Hepatic stellate cell (primary cell): ENCODE measurements at places on chromosomes 4 and X.

- no peak for DNase-seq
Observed at GRCh38 chr4:96912716-96913115, 1072.8 kb downstream of the PDHA2 start.

GRCh38 chr4:16413814-16414555, 187.7 kb upstream of the TAPT1 start:
- DNase-seq: no peak

GRCh38 chrX:154409222-154409871, at the start of gene DNASE1L1:
TSS of gene DNASE1L1 (minus strand) at chrX:154409254. CDS start at chrX:154405568, 3,686 bp downstream.
- DNase-seq: no peak

GRCh38 chr4:172707622-172708021, 461.0 kb upstream of the GALNT7 start:
- no peak for DNase-seq

DNA sequence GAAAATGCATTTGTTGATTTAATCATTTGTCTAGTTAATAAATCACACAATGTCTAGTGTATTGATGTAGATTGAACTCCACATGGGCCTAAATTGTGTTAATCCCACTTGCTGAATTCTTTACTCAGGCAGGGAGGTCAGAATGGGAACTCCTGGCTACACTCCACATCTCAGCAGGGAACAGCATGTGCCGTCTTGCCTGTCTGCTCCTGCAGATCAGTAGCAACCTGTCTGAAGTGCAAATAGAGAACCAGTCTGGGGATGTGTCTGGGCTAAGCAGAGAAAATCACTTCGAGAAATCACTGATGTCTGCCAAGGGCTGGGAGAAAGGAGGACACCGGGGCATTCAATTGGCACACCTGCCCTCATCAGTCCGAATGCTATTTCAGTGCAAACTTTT, 16.5 kb upstream of the MXRA5 start:
- DNase-seq: no peak

DNA sequence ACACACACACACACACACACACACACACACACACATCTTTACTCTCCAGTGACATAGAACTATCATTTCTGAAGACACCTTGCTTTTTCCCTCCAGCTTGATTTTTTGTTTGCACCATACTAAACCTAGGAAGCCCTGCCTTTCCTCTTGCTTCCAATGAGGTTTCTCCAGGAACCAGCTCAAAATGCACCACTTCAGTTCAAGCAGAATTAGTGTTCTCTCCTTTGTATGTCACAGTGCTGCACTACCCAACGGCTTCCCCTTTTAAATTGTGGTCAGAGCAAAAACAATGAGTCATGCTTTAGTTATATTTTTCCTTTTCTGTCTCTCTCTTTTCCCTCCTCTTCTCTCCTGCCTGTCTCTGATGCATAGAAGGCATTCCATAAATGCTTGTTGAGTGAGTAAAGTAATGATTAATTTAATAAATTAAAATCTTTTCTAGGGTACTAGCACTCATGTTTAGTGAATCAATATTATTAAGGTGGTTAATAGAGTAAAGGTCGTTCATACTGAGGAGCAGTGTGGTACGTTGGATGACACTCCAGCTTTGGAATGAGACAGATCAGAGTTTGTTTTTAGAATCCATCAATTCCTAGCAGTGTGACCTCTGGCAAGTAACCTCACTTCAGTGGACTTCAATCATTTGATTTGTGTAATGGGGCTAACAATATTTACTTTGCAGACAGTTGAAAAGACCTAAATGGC, 5.9 kb downstream of the RTL3 start:
- DNase-seq: peak; percentile 41

DNA sequence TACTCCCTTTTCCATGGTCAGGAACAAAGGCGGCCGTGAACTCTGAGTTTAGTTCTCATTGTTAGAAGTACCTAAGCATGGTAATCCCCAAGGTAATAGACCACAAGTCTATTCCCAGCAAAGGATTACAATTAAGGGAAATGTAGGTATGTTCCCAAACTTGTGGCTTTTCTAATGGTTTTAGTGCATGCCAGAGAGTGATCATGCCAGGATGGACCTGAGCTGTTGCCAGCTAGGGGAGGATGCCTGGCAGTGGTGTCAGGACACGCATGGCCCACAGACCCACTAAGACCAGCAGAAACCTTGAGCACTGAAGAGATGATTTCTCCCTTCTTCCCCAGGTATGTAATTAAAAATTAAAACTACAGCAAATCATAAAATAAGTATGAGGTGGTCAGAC, 60.8 kb downstream of the COQ2 start:
- DNase-seq: no peak

DNA sequence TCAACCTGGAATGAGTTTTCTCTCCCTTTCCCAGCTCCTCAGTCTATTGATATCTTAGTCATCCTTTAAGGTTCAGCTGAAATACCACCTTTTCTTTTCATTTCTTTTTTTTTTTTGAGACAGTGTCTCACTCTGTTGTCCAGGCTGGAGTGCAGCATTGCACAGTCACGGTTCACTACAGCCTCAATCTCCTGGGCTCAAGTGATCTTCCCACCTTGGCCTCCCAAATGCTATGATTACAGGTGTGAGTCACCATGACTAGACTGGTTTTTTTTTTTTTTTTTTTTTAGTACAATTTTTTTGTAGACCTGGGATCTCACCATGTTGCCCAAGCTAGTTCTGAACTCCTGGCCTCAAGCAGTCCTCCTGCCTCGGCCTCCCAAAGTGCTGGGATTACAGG, 28.9 kb downstream of the AFF1 start:
- no peak for DNase-seq

DNA sequence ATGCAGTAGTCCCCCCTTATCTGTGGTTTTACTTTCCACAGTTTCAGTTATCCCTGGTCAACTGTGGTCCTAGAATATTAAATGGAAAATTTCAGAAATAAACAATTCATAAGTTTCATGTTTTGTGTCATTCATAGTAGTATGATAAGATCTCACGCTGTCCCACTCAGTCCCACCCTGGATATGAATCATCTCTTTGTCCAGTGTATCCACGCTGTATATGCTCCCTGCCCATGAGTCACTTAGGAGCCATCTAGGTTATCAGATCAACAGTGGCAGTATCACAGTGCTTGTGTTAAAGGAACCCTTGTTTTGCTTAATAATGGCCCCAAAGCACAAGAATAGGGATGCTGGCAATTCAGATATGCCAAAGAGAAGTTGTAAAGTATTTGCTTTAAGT, 16.2 kb upstream of the SYTL4 start:
- no peak for DNase-seq

- DNase-seq: no peak
Observed at GRCh38 chr4:110540581-110540980, 64.6 kb downstream of the ENPEP start.

DNA sequence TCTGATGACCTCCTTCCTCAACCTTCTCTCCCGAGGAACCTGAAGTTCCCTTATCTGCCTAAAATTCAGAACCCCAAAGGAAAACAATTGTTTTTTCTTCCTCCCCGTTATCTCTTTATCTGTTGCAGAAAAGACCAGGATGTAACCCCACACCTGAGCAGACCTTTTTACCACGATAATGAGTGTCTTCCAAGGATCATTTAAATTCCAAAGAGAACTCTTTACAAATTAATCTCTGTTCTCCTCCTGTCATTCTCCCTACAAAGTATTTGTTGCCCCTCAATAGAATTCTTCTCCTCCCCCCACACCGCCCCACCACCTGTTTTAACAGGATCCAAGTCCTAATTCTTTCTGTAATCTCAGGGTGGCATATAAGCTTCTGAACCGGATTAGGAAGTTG, 78.5 kb upstream of the NLGN4X start:
- no peak for DNase-seq

DNA sequence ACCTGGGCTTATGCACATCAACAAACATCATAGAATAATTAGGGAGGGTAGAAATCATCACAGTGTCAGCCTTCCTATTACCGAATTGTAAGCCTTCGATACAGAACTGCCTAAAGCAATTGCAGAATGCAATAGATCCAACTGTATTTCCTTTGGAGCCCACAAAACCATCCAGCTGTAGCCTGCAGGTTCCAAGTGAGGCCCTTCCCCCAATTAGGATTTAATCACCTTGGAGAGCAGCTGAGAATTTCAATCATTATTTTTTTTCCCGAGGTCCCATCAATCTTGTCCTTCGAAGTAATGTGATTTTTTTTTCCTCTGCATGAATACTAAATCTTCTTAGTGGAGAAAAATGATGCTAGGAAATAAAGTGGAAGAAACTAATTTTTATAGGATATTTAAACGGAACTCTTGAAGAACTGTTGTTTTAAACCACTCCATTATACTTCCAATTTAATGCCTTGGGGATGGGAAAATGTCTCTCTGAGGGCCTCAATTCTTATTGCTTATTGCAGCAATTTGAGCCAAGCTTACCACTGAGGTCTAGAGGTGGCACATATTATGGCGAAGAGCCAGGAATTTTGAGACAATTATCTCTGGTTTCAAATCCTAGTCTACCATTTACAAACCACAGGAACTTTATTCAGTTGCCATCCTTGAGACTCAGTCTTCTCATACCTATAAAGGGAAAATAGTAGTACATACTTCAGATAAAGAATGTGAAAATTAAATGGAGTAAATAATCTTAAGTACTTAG, 953.4 kb upstream of the IGFBP7 start:
- no peak for DNase-seq
